Aorta (tissue), 5 donors: ENCODE measurements at places on chromosomes 5 and 9.

DNA sequence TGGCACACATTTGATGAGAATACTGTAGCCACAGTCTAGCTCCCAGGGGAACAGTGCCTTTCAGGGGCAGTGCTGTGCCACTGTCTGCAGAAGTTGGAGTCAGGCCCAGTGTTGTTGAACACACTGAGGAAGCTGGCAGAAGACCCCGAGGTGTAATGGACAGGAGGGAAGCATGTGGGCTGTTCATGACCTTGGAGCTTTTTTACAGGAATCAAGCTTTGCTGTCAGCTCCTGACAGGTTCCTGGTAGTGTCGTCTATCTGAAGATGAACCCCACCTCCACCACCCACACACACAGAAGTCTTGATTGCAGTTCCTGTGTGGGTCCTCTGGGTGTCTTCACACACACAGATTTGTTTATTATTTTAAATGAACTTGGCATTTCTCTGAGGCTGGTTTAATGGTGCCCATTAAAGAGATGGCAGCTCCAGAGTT is 40.3 kb upstream of the TNFAIP8 start:
- DNase-seq: no peak

GRCh38 chr9:83935276-83935935 is 14.2 kb upstream of the KIF27 start:
- no peak for DNase-seq

GRCh38 chr5:167280111-167280510 is 1011.3 kb upstream of the WWC1 start:
- no peak for DNase-seq

DNA sequence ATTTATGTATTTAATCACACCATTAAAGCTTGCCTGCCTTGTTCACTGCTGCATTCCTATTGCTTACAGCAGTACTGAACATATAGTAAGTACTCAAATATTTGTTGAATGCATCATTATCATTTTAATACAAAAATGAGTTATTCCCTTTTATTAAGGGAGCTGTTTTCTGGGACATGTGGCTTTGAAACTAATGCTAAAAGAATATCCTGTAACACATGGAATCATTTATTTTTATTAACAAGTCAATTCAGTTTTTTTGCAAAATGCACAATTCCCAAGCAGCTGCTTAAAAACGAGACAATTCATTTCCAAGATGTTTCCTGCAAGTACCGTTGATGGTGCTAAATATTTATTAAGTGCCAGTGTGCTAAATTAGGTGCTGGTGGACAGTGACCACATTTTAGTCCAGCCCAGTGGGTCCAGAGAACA is 148.3 kb upstream of the NR3C1 start:
- no peak for DNase-seq

GRCh38 chr5:152164860-152165259 is 240.2 kb upstream of the GLRA1 start:
- DNase-seq: no peak

GRCh38 chr5:6660688-6661087 is 27.4 kb downstream of the SRD5A1 start:
- DNase-seq: no peak

DNA sequence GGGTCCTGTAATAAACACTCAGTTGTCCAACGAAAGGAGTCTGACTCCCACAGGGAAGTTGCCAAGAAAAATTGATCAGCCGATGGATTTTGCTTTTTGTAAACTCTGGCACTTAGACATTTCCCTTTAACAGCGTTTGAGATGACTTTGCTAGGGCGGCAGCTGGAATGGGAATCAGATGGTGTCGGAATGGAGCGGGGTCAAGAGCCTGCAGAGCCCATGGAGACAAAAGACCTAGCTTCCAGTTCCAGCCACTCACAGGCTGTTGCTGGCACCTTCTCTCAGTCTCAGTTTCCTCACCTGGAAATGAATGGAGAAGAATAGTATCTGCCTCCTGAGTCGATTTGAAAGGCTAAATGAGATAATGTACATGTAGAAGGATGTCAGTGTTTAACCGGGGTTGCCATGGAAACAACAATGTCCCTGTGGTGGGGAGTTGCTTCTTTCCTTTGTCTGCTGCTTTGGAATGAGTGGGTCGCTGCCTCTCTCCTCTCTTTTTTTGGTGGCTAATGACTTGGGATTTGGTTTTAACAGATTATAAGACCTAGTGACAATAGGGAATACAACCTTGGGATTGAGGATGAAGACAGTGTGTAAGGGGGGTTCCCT is 137.4 kb downstream of the GAS1 start:
- DNase-seq: no peak

DNA sequence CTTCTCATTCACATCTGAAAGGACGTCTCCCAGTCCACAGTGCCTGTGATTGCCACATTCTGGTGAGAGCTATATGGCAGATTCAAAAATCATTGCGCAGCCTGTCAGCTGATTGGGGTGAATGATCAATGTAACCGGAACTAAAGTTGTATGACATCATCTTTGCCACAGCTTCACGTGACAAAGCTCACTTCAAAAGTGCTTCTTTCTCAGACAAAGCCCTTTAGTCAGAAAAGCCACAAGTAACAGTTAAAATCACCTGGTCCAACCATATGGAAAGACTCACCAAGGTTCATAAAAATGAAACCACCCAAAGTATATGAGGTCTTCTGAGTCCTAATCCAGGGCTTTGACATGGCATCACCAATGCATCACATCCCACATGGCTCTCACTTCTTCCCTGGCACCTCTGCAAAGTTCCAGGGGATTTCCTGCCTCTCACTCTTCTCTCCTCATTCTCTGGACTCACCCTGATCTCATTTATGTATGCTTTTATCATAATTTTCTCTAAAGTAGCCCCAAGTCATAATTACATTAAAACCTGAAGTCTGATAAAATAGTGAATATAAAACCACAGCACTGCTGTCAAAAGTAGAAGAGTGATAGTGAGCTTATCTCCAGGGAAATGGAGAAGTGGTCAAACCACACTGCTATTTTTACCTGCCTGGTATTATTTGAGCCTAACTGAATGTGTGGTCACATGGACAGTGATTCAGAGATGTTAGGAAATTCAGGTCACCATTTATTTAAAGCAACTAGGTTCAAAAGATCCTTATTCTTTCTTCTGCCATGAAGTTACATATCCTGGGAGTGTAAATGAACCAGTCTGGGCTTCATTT is 193.1 kb upstream of the PTGER4 start:
- DNase-seq: peak; percentile 66

DNA sequence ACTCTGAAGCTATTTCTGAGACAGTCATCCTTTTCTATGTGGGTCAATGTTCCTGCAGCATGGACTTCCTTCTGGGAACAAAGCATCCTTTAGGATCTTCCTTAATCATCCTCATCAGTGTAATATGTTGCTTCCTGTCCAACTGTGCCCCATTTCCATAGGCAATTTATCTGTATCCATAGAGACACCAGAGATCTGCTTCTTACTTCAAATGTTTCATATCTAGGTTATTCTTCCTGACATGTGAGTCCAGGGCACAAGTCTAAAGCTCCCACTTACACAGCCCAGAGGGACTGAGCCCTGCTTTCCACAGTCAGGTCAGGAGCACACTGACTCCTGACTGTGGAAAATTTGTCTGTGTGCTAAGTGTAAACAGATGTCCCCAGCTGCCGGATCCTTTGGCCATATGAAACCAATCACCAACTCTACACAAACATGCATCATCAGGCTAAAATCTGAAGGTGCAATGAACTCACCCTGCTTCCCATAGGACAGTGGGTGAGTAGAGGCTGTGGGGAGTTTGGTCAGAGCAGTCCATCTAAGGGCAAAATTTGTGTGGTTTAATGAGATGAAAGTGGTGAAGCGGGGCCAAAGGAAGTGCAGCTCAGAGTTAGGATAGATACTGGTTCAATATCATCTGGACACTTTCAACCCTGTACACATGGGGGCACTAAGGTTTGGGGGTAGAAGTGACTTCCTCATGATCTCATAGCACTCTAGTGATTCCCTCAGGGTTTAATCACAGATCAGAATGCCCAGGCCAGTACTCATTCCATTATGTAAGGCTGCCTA is 85.2 kb upstream of the TNC start:
- DNase-seq: no peak

DNA sequence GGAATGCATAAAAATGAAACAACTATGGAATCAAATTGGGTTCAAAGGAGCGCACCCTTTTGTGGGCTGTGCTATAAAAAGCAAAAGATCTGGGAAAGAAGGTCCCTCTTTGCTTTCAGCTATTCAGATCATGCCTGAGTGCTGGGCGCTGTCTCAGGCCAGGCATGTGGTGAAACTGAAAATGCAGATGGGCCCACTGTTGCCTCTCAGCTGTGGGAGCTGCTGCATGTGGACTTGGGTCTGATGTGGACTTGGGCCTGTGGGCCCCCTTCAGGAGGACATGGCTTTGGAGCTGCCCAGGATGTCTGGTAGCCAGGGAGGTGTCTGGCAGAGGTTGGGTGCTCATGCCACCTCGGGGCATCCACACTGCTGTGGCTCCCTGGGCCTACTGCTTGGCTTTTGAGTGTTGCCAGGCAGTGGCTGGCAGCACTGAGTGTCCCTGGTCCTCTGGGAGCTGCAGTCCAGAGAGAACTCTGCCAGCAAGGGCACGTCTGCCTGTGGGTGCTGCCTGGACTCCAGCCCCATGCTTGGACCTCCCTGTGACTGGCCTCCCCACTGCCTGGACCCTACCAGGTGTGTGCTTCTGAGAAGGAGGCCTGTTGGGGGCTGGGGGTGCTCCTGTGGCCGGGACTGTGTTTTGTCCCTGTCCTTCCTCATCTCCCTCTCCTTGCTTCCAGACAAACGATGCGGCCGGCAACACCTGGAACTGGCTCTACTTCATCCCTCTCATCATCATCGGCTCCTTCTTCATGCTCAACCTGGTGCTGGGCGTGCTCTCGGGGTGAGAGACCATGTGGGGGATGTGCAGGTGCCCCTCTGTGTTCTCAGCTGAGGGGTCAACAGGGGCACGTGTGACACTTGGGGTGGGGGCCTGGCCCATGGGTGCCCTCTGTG is 74.3 kb downstream of the CACNA1B start:
- no peak for DNase-seq

DNA sequence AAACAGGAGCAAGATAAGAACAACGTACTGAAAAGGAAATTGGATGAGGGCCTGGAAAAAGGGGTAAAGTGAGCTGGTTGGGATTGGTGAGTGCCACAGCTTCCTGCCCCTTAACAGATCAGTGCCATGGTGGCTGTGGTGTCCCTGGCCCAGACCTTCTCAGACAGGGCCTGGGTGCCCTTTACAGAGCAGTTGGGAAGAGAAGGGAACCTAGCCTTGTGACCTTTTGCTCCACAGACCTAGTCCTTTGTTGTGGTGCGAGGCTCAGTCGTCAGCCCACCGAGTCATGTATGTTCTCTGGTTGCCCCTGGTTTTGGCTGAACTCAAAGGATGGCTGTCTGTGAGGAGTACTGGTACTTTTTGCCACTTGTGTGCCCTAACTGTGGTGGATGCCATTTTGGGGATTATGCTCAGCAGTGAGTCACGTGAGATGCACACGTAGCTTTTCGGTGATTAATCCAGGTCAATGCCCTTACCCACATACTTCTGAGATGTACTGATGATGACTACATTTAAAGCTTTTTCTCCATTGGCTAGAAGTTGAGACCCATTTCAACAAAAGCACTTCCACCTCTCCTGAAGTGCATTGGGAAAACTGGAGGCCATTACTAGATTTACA is 48.4 kb downstream of the EXOSC2 start:
- no peak for DNase-seq

DNA sequence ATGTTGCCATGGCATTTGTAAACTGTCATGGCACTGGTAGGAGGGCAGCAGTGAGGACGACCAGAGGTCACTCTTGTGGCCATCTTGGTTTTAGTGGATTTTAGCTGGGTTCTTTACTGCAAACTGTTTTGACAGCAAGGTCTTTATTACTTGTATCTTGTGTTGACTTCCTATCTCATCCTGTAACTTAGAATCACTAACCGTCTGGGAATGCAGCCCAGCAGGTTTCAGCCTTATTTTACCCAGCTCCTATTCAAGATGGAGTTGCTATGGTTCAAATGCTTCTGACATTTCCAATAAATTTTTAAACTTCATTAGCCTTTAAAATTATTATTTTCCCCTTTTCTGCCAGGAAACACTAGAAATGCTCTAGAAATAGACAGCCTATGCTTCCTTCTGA is 839.1 kb downstream of the NR2F1-AS1 start:
- DNase-seq: no peak

DNA sequence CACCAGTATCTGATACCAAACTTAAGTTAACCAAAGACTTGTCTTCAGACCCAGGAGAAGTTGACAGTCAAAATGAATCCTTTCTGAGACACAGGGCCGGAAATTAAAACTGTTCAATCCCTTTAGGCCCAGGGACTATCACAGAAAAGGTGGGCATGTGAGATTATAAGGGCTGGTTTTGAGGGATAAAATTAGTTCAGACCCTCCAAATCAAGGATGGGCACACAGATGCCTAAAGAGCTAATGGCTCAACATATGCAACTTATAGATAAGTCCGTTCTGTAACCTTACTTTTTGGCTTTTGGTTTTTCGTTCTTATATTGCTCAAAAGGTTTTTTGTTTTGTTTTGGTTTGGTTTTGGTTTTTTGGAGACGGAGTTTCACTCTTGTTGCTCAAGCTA is 129.6 kb upstream of the ABCA1 start:
- no peak for DNase-seq

DNA sequence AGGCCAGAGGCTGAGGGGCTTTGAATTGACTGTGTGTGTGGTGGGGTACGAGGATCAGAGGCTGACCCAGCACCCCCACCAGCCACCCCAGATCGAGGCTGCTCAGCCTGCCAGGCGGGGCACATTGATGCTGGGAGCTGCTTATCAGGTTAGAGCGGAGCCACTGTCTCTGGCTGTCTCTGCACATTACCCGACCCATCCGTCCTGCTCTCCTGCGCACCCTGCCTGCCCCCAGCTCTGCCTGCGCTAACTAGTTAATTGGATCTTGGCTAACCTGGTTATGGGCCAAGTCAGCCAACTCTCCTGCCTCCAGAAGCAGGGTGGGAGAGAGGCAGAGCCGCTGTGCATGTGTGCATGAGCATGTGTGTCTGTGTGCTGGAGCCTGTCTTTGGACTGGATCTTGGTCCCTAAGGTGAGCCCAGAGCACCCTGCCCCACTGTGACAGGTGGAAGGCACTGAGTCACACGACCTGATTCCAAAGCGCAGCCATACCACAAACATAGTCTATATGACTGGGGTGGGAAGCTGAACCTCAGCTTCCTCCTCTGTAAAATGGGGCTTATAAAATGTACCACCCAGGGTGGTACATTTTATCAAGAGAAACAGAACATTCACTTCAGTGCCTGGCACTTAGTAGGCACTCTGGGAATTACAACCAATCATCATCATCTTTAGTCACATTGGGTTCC is 39.7 kb downstream of the PCDH1 start:
- DNase-seq: no peak
